ENCODE measurements at places on chromosomes 7 and 10.

- DNase-seq, result no peak
Measured at GRCh38 chr7:141820067-141820466, 21.2 kb downstream of the PRSS37 start.

GRCh38 chr7:87263537-87263936 lies 44.0 kb upstream of the TMEM243 start:
- no peak for DNase-seq

DNA sequence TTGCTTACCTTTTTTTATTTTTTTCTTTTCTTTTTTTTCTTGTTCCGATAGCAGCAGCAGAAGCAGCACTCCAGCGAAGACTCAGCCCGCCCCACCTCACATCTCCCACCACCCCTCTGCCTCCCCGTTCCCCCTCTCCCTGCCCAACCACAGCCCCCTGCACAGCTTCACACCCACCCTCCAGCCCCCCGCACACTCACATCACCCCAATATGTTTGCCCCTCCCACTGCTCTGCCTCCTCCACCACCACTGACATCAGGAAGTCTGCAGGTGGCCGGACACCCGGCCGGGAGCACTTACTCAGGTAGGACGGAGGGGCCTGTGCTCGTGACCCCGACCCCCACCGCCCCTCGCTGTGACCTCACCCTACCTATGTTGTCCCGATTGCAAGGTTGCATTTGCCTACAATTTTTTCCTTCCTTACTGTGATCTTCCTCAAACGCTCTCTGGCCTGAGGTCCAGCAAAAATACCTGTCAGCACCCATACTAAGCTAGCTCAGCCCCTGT lies 367.2 kb upstream of the GALNT17 start:
- no peak for DNase-seq

GRCh38 chr10:36578306-36578705 lies 547.1 kb upstream of the ANKRD30A start:
- no peak for DNase-seq

- DNase-seq, result no peak
Measured at GRCh38 chr7:8282871-8283270, 20.9 kb upstream of the ICA1 start.

DNA sequence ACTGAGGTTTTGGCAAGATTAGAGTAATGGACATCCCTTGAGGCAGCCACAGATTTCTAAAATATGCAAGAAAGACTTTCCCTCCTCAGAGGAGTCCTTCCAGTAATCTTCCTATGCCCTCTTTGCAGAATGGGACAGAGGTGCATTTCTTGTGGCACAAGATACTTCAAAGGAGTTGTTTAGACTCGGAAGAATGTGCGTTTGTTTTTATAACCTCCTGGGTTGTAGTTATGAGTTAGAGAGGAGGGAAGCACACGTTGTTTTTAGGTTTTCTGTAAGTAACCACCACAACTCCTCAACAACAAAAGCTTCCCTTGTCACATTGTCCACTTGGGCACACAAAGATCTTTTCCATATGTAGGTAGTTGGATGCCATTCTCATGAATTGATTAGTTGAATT lies 78.1 kb upstream of the GLI3 start:
- no peak for DNase-seq

DNA sequence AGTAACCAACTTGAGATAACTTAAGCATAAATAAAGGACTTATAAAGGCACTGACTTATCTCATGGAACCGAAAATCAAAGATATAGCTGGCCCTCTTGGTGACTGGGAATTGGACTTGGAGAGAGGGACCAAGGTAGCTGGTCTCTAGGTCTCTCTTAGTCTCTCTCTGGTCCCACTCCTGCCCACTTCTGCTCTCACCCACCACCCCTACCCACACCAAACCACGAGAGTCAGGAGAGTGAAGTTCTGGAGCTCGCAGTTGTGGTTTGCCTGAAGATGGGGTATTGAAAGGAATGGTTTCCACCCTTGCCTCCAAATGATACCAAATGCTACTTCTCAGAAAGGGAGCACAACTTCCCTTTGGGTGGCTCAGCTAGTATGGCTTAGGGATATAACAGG lies 216.3 kb downstream of the LRMDA start:
- no peak for DNase-seq

Measured in neuronal stem cell (in vitro differentiated cells).